Dermis blood vessel endothelial cell (primary cell): ENCODE measurements at places on chromosomes 16 and 17.

DNA sequence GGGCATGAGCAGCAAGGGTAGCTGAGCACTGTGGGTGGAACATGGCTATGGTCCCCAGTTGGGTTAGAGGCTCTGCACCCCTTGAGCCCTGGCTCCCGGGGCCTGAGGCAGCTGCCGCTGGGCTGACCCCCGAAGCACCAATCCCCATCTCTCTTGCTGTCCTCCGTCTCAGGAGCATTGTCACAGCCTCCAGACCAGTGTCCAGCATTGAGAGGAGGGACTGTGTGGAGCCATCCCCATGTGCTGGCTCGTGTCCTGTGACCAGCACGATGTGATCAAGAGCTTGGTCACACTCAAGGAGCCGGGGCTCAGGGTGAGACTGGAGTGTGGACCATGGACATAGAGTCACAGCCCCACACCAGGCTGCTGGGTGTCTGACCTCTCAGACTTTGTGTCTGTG, 2.9 kb downstream of the SMTNL2 start:
- DNase-seq, result no peak

GRCh38 chr17:3658784-3659449, 9.5 kb downstream of the TAX1BP3 start:
- no peak for DNase-seq

GRCh38 chr16:181565-182021, 1.3 kb downstream of the HBQ1 start:
- peak; percentile 15 for DNase-seq

DNA sequence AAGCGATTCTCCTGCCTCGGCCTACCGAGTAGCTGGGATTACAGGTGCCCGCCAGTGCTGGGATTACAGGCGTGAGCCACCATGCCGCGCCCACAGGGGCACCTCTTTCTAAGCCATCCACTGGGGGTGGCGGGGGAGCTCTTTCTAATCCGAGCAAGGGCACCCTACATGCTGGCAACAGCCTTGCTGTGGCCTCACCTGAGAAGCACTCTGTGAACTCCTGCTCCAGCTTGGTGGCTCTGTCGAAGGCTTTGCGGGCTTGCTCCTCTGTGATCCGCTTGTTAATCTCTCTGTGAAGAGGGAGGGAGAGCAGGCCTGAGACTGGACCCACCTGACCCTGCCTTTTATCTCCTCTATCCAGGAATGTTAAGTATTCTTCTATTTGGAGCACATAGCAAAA, 11.9 kb upstream of the ASGR1 start:
- no peak for DNase-seq

DNA sequence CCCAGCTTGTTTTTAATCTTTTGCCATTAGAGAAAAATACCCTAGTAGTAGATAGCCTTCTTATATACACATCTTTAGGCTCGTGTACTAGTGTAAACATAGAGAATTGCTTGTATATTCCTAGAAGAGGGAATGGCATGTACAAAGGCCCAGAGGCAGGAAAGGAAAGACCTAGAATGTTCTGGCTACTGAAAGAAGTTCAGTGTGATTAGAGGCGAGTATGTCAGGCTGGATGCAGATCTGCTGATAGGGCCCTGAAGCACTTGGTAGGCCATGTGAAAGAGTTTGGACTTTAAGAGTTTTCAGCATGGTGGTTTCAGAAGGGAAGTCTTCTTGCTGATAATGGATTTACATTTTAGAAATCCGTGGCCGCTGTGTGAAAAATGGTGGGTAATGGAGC, 17.4 kb downstream of the CTCF start:
- no peak for DNase-seq

DNA sequence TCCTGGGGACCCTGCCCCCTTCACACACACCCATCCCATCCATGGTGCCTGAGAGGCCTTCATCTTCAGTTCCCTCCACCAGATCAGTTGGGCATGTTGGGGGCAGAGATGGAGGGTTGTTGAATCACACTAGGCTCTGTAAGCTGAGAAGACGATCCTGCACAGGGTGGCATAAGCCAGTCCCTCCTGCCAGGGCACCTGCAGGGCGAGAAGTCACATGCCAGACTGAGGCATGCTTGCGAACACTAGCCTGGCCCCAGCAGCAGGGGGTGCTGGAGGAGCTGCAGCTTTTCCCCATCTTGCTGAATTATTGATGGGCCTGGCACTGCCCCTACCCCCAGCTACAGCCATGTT, 6.1 kb upstream of the TBX2 start:
- no peak for DNase-seq

DNA sequence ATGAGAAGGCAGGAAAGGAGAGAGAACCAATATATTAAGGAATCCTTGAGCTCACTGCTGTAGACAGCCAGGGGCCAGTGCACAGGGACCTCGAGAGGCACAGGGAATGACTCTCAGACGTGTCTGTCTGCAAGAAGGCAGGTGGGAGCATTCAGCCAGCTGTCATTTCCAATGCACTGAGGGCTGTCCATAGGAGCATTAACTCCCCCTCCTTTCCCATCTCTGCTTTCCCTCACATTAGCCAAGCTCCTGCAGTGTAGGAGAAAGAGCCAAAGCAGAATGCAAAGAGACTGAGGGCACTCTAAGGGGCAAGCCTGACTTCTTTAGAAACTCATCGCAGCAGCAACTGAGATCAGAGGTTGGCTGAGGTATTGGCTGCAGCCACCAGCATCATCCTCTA, 218.3 kb downstream of the CDH13 start:
- DNase-seq, result no peak

DNA sequence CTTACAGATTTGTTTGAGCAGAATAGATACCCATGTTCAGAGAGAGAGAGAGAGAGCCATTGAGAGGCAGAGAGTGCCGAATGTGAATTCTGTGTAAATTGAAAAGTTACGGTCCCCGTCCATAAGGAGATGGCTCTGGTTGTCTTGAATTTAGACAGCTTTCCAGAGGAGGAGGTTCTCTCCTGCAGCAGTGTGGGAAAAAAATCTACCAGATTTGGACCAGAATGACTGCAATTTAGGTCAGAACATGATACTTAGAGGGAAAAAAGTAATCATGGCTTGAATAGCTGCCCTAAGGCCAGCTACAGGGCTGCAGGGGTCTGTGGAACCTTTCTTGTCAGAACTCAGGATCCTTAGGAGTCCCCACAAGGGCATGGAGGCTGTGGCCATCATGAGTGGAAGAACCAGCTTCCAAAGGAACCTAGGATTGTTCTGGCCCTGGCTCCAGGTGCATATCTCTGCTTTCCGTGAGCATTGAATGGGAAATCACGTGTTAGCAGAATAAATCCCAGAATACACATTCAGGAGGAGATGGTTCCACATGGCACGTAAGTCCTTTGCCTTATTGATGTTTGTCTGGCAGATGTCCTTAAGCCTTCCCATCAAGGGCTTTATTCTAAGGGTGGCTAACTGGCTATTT, 13.0 kb downstream of the PITPNC1 start:
- DNase-seq, result no peak
